ENCODE measurements at places on chromosomes 2 and 18. TPM values are rescaled to one million over a fixed set of nuclear protein-coding genes. Genes with fewer than 3 reads are reported as not detected.

- no peaks in the 10 kb centered on the region for H3K27me3 ChIP-seq
- no peaks in the 10 kb centered on the region for H3K36me3 ChIP-seq
- H3K4me1 ChIP-seq = no peaks in the 10 kb centered on the region
- DNase-seq = no peak
- H3K4me3 ChIP-seq = no peak overlapping the region
Observed at GRCh38 chr2:3301001-3301400, 76.6 kb downstream of the EIPR1 start.

DNA sequence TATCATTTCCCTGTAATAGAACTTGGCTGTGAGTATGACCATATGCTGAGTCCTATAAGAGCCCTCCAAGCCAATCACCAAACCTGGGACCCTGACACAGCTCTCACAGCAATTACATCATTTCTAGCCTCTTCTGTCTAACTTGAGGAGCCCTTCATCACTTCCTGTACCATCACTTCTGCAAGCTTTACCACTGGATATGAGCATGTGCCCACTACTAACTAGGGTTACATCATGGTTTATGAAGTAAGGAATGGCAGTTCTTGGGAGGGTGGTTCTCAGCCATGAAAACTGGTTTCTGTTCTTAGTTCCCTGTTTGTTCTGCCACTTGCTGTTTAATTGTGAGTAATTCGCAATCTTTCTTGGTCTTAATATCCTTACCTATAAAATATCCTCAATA lies 31.0 kb upstream of the EPB41L3 start:
- no peak overlapping the region for H3K4me3 ChIP-seq
- no peaks in the 10 kb centered on the region for H3K4me1 ChIP-seq
- no peak overlapping the region for H3K27ac ChIP-seq
- no peaks in the 10 kb centered on the region for H3K36me3 ChIP-seq
- DNase-seq = no peak

The TLX2 gene
- not detected for total RNA-seq

DNA sequence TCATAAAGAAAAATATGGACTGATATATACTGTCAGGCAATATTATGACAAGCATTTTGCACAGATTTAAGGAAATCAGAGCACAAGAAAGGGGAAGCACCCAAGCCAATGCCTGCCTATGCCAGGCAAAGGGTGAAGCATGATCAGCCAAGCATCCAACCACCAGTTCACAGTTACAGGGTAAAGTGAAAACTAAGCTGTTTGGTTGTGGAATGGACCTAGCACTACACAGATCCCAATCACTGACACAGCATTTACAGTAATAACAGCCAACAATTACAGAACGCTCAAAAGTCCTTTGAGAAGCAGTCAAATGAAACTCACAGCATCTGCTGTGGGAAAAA lies 90.3 kb downstream of the SP3 start:
- H3K27me3 ChIP-seq = no peaks in the 10 kb centered on the region
- H3K27ac ChIP-seq = no peak overlapping the region
- H3K36me3 ChIP-seq = no peaks in the 10 kb centered on the region
- no peak for DNase-seq
- no peak overlapping the region for H3K4me3 ChIP-seq
- H3K4me1 ChIP-seq = peaks cover 13% of the 10 kb centered on the region

DNA sequence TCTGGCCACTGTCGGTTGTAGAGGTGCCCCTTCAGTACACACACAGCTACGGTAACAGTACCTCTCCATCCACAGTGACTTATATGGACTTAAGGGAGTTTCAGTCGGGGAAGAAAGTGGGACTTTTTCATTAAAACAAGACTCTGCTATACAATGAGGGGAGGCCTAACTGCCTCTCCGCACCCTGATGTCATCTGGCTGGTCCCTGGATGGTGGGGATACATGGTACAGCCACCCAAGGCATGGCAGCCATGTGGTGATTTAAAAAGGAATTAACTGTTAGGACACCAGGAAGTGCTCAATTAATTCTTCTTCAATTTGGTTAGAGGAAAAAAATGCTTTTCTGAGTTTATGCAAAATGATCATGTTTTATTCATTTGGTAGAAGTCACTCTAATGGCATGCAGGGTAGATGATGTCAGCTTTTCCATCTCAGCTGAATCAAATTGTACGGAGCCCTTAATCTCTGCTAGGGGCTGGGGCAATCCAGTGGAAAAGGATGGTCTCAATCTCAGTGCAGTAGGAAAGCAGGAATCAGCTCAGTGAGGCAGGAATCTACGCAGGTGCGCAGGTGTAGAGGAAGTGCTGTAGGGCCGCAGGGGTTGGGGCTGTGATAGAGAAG lies 243.9 kb downstream of the PRKCE start:
- H3K4me1 ChIP-seq = no peaks in the 10 kb centered on the region
- H3K4me3 ChIP-seq = no peak overlapping the region
- H3K27me3 ChIP-seq = no peaks in the 10 kb centered on the region
- no peak overlapping the region for H3K27ac ChIP-seq
- no peaks in the 10 kb centered on the region for H3K36me3 ChIP-seq
- no peak for DNase-seq

GRCh38 chr18:12113999-12114646 lies 20.5 kb downstream of the ANKRD62 start:
- H3K27ac ChIP-seq = no peak overlapping the region
- H3K36me3 ChIP-seq = no peaks in the 10 kb centered on the region
- peaks cover 68% of the 10 kb centered on the region for H3K27me3 ChIP-seq
- no peaks in the 10 kb centered on the region for H3K4me1 ChIP-seq
- DNase-seq = no peak
- no peak overlapping the region for H3K4me3 ChIP-seq

- peaks cover 67% of the 10 kb centered on the region for H3K27me3 ChIP-seq
- no peak overlapping the region for H3K4me3 ChIP-seq
- no peak for DNase-seq
- H3K36me3 ChIP-seq = no peaks in the 10 kb centered on the region
- no peak overlapping the region for H3K27ac ChIP-seq
Observed at GRCh38 chr2:68776124-68776523, 41.5 kb downstream of the ARHGAP25 start.

- no peak overlapping the region for H3K27ac ChIP-seq
- no peaks in the 10 kb centered on the region for H3K36me3 ChIP-seq
- no peaks in the 10 kb centered on the region for H3K4me1 ChIP-seq
- H3K4me3 ChIP-seq = no peak overlapping the region
Observed at GRCh38 chr2:60826111-60826510, 55.3 kb upstream of the REL start.

GRCh38 chr2:10400978-10401951 lies 46.9 kb downstream of the ODC1 start:
- DNase-seq = no peak
- H3K36me3 ChIP-seq = no peaks in the 10 kb centered on the region
- no peak overlapping the region for H3K4me3 ChIP-seq
- H3K4me1 ChIP-seq = peaks cover 38% of the 10 kb centered on the region
- H3K27me3 ChIP-seq = no peaks in the 10 kb centered on the region

Measured in Calu3 (cell line).